ENCODE measurements at places on chromosomes 12 and 14.

GRCh38 chr14:56805201-56805991 is 4.9 kb downstream of the OTX2 start:
- DNase-seq = no peak

- no peak for DNase-seq
Observed at GRCh38 chr14:85214471-85214870, 315.5 kb upstream of the FLRT2 start.

DNA sequence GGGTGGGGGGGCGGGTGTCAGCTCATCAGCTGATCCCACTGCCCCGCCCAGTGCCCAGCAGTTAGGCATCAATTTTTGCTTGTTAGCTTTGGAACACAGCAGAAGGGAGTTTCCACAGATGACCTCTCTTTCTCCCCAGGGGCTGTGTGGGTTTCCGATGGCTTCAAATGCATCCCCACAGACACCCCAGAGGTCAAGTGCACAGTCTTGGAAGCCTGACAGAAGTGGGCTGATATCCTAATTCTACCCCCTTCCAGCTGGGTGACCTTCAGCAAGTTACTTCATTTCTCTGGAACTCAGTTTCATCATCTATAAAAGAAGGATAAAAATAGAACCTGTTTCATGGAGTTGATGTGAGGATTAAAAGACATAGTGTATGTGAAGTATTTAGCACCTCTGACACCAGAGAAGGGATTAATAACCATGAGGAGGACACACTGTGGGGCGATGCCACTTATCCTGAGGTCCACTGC is 22.0 kb downstream of the TTC9 start:
- DNase-seq = no peak

- DNase-seq = no peak
Observed at GRCh38 chr12:104673696-104674482, 217.1 kb downstream of the CHST11 start.

- DNase-seq = no peak
Observed at GRCh38 chr14:88166616-88167015, 156.5 kb downstream of the KCNK10 start.

DNA sequence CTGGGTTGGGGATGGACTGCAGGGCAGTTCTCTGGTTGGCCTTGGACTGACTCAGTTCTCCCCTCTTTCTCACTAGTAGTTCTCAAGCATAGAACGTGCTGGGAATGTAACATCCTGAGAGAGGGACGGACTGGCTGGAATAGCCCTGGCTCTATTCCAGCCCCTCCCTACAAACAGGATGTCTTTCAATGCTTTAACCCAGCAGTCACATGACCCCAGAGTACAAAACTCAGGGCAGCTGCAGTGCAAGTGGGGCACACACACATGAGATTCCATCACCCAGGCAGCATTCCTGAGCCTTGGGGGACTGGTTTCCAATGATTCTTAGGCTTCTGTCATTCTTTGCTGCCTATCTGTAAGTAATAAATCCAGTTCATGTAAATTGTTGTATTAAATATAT is 1.6 kb upstream of the ACOT6 start:
- DNase-seq = no peak

GRCh38 chr12:109652233-109652976 is 61.2 kb upstream of the FAM222A start:
- DNase-seq = no peak

GRCh38 chr14:89858089-89858488 is 96.4 kb downstream of the EFCAB11 start:
- DNase-seq = no peak

DNA sequence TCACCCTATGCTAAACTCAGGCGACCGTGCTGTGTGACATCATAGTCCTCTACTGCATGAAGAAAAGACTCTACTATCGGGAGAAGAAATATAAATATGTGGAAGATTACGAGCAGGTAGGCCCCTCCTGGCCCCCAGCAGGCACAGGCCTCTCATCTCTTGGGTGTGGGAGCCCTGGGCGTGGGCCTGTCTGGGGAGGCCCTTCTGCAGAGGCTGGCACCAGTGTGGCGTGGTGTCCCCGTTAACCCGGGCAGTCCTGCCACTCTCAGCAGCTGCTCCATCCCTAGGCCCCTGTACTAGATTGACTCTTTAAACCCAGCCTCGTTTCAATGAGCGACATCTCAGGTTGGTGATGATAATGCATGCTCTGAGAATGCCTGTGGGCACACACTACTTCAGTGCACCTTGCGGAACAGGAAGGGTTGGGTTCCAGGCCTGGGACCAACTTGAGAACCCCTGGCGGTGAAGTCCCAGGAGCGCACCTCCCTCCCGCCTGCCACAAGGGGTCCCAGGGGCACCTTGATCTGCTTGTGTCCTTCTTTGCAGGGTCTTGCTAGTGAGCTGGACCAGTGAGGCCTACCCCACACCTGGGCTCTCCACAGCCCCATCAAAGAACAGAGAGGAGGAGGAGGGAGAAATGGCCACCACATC is 23.2 kb downstream of the P2RX4 start:
- no peak for DNase-seq

DNA sequence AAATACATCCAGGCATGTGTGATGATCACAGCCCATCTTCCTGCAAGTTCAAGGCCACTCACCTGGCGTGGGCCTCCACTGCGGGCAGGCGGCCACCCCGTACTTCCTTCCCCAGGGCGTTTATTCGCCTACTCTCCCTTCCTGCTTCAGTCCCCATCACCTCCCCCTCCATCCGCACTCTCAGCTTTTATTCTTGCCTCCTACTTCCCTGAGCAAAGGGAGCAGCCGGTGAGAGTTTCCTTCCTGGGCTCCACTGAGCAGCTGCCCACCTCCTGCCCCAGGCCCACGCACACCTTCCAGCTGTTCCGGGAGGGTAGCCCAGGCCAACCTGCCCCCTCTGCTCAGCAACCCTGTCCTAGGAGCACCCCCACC is 4.1 kb downstream of the CYP46A1 start:
- DNase-seq = no peak
